HuH-7 (cell line): ENCODE measurements at places on chromosomes 1 and 21.

DNA sequence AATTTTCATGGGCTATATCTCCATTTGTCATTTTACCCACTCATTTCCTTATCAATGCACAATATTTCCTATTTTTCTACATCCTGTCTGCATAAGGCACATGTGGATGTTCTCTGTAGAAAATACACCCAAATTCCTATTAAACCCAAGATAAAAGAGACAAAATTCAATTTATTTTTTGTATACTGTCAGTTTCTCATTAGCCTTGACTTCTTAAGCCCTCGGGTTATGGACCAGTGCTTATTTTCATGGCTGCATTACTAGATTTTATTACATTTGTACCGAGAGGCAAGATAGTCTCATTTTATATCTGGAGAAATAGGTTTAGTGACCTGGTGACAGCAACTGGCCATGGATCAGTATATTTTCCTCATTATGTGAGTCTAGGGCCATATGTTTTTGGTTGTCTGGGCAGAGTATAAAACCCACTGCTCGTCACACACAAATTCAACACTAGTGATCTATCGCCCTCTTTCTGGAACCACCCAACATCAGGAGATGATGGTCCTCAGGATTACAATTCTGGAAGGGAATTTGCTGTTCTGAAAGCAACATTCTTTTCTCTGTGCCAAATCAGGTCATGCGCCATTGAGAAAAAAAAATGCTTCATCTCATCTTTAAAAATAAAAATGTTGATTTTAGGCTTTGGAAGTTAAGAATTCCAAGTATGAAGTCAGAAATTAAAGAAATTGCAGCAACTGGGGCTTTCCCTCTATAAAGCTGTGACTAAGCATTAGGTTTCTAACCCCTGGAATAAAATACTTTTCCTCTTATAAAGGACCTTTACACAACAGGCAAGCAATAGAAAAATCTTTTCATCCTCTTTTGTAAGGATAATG is 81.4 kb downstream of the ASTN1 start:
- no peak for DNase-seq

- DNase-seq: no peak
These were observed 2.1 kb upstream of the OTUD7B start for GRCh38 chr1:150012611-150013010.

DNA sequence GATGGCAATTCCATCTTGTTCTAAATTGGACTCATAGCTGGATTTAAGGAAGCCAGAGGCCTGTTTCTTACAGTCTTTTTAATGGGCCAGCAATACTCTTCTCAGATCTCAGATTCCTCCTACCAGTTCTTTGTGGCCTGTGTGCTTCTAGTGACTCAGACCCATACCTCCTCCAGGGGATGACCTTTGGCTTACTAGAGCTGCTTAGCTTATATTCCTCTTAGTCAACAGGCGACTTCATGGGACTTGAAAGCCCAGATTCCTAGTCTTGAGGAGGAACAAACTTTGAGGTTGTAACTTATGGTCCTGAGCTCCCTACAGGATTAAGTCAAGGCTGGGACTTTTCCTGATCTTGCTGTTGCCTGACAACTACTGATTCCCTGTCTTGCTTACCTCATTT is 12.4 kb upstream of the PAPPA2 start:
- no peak for DNase-seq

GRCh38 chr1:204345941-204346645 is 13.6 kb downstream of the PLEKHA6 start:
- no peak for DNase-seq

GRCh38 chr1:32749332-32749731 is 46.8 kb upstream of the SYNC start:
- no peak for DNase-seq

DNA sequence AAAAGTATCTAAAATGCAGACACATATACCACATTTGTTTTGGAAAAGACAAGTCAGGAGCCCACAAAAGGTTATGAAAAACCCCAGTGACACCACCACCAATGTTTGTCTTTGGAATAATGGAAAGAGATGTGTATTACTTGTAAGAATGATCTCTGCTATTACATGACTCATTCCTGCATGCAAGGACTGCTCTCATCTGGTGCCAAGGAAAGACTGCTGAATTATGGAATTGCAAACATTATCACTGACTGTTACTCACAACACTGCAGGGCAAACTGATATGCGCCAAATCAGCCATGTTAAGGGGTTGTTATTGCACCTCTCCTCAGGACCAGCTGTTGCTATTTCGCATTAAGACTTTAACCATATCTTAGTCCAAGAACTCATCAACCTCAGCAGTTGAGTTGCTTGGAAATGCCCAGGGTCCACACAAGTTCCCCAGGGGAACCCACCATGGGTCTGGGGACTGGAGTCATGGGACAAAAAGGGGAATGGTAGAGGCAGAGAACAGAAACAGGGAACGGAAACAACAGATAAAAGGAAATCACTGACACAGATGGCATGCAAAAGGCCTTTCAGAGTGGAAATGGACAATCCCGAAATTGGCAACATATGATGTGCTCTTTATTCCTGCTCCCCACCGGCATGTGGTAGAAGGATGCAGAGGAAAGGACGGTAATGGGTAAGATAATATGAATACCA is 34.4 kb downstream of the CAPZB start:
- no peak for DNase-seq

- peak; percentile 38 for DNase-seq
These were observed 882 bp downstream of the VPS13D start for GRCh38 chr1:12230549-12231275.
